ENCODE measurements at places on chromosomes 6 and 20.

GRCh38 chr20:709423-709822 lies 33.8 kb upstream of the SCRT2 start:
- H3K36me3 ChIP-seq: no peaks in the 10 kb centered on the region
- H3K27me3 ChIP-seq: peaks cover 18% of the 10 kb centered on the region
- DNase-seq: no peak
- H3K4me3 ChIP-seq: no peak overlapping the region

DNA sequence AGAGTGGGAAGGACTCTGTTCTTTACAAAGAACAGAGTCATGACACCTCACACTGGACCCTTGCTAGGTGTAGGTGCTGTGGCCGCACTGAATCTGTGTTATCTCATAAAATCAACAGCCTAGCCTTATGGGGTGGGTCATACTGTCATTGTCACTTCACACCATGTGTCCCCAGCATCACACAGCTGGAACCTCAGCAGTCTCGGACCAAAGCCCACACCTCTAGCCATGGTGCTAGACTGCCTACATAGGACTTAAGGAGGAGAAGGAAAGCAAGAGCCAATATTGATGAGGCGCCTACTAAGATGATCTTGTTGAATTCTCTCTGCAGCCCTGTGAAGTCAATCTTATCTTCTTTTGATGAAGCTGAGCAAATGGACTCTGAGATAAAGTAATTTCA lies 31.0 kb downstream of the UNC5CL start:
- H3K27me3 ChIP-seq: no peaks in the 10 kb centered on the region
- H3K4me1 ChIP-seq: no peaks in the 10 kb centered on the region
- DNase-seq: no peak

DNA sequence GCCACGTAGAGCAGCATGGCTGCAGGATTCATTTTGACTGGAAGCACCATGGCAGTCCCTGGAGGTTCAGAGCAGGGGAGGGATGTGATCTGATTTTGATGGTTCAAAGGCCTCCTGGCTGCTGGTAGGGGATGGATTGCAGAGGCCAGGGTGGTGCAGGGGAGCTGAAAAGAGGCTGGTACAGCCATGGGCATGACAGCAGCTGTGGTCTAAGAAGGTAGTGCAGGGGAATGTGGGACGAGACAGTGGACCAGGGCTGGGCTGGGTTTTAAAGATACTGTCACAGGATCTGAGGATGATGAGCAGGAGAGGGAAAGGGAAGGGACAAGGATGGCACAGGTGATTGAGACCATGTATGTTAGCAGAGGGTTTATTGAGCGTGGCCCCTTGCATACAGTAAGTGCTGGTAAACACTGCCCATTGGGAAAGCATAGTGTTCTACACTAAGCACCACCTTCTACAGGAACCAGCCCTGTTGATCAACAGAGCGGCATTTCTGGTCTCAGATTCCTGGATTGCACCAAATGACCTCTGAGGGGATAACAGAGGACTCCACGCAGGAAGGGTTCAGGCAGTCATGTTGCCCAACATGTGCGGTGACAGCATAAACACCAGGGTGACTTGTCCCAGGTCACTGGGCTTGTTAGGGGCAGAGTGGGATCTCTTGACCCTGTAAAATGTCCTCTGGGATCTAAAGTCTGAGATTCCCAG lies 14.5 kb upstream of the SIRPA start:
- DNase-seq: no peak
- no peaks in the 10 kb centered on the region for H3K27me3 ChIP-seq
- peaks cover 2% of the 10 kb centered on the region for H3K4me1 ChIP-seq
- no peaks in the 10 kb centered on the region for H3K36me3 ChIP-seq
- no peak overlapping the region for H3K27ac ChIP-seq
- no peak overlapping the region for H3K4me3 ChIP-seq

GRCh38 chr20:13288357-13288756 lies 67.3 kb downstream of the ISM1 start:
- no peaks in the 10 kb centered on the region for H3K36me3 ChIP-seq
- no peak overlapping the region for H3K27ac ChIP-seq
- DNase-seq: no peak
- H3K27me3 ChIP-seq: no peaks in the 10 kb centered on the region

DNA sequence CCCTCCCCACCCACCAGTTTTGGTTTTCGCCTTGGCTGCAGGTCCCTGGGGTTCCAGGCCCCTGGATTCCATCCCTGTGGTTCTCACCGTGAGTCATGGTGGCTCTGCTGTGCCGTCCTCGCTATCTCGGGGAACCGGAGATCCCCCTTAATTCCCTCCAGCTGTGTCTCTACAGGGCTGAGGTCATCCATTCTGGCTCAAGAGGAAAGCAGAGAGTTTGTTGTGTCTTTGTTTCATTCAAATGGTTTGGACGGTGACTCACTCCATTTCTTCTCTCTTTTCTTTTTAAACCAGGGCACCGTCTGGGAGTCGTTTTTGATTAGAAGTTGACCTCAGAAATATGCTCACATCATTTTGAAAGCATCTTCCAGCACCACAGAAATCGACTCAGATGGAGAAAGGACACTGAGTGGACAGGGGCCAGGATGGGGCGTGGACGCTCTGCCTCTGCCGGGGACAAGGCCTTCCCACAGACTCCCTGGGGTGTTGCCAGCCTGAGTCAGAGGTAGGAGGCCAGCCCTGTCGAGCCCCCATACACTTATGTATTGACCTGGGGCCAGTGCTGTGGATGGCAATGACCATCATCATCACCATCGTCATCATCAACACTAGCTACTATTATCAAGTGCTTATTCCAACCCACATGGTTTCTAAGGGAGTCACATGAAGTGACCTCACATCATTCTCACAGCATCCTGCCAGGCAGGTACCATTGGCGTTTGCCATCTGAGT lies 176.2 kb downstream of the NFATC2 start:
- no peak overlapping the region for H3K4me3 ChIP-seq
- no peak for DNase-seq
- H3K4me1 ChIP-seq: peaks cover 14% of the 10 kb centered on the region
- no peaks in the 10 kb centered on the region for H3K36me3 ChIP-seq

- H3K27me3 ChIP-seq: no peaks in the 10 kb centered on the region
- peak; percentile 62 for DNase-seq
- no peak overlapping the region for H3K4me3 ChIP-seq
- H3K27ac ChIP-seq: no peak overlapping the region
- no peaks in the 10 kb centered on the region for H3K36me3 ChIP-seq
These were observed 45.9 kb downstream of the PTPRK start for GRCh38 chr6:128474481-128474880.

GRCh38 chr6:56996401-56996800 lies 41.5 kb downstream of the BEND6 start:
- no peak overlapping the region for H3K4me3 ChIP-seq
- no peak overlapping the region for H3K27ac ChIP-seq
- no peaks in the 10 kb centered on the region for H3K27me3 ChIP-seq
- H3K4me1 ChIP-seq: peaks cover 3% of the 10 kb centered on the region

- no peaks in the 10 kb centered on the region for H3K4me1 ChIP-seq
- no peaks in the 10 kb centered on the region for H3K36me3 ChIP-seq
- DNase-seq: no peak
- H3K27ac ChIP-seq: no peak overlapping the region
These were observed 1277.2 kb upstream of the GJE1 start for GRCh38 chr6:140855520-140855919.

GRCh38 chr6:34546551-34547321 lies 9.4 kb downstream of the SPDEF start:
- H3K36me3 ChIP-seq: no peaks in the 10 kb centered on the region
- DNase-seq: no peak
- no peaks in the 10 kb centered on the region for H3K4me1 ChIP-seq
- H3K27ac ChIP-seq: no peak overlapping the region
- no peaks in the 10 kb centered on the region for H3K27me3 ChIP-seq

- H3K4me1 ChIP-seq: no peaks in the 10 kb centered on the region
- no peaks in the 10 kb centered on the region for H3K36me3 ChIP-seq
- DNase-seq: no peak
- H3K27ac ChIP-seq: no peak overlapping the region
- H3K27me3 ChIP-seq: no peaks in the 10 kb centered on the region
These were observed 75.1 kb downstream of the CDC40 start for GRCh38 chr6:110255211-110255750.

DNA sequence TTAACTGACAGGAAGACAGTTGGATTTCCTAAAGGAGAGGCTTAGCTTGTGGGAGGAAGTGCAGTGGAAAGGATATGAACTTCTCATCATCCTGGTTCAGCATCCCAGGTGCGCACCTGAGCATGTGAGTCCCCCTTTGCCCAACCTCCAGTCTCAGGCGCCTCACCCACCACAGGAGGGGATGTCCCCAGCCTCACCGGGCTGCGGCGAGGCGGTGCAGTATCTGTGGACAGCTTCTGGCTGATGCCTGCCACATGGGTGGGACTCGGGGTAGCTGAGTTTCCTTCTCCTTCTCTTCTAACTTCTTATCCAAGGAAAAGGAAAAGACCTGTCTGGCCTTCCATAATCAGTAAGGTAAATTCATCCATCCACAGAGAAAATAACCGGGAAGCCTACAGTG lies 539.3 kb upstream of the AGPAT4 start:
- no peak for DNase-seq
- no peak overlapping the region for H3K4me3 ChIP-seq
- H3K4me1 ChIP-seq: no peaks in the 10 kb centered on the region
- H3K27ac ChIP-seq: no peak overlapping the region
- H3K27me3 ChIP-seq: no peaks in the 10 kb centered on the region

GRCh38 chr6:96017070-96017359 lies 1.2 kb downstream of the FUT9 start:
- DNase-seq: no peak
- no peaks in the 10 kb centered on the region for H3K27me3 ChIP-seq
- peaks cover 5% of the 10 kb centered on the region for H3K4me1 ChIP-seq
- no peak overlapping the region for H3K27ac ChIP-seq

DNA sequence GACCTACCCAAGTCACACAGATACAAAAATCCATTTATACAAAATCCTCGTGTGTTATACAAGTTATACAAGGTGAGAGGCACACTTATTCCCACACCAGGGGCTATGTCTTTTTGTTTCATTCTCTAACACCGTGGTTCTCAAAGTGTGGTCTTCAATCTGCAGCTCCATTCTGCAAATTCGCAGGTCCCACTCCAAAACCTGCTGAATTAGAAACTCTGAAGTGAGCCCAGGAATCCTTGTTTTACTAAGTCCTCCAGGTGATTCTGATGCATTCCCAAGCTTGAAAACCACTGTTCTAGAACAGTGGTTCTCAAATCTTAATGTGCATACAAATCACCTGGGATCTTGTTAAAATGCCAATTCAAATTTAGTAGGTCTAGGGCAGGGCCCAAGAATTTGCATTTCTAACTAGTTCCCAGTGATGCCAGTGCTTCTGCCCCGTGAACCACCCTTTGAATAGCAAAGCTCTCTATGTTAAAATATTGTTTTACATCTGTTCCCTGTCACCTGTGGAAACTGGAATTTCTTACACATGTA lies 35.1 kb downstream of the LRFN2 start:
- no peaks in the 10 kb centered on the region for H3K4me1 ChIP-seq
- H3K4me3 ChIP-seq: no peak overlapping the region

- peak; percentile 16 for DNase-seq
- H3K27ac ChIP-seq: no peak overlapping the region
- H3K36me3 ChIP-seq: no peaks in the 10 kb centered on the region
- H3K4me3 ChIP-seq: no peak overlapping the region
- no peaks in the 10 kb centered on the region for H3K27me3 ChIP-seq
These were observed 59.9 kb downstream of the NUDT3 start for GRCh38 chr6:34332251-34333198.

Measured in trophoblast cell (in vitro differentiated cells and primary cell).